ENCODE measurements at places on chromosomes 16 and 17.

- no peak for DNase-seq
These were observed 20.8 kb downstream of the IFT140 start for GRCh38 chr16:1590930-1591705.

DNA sequence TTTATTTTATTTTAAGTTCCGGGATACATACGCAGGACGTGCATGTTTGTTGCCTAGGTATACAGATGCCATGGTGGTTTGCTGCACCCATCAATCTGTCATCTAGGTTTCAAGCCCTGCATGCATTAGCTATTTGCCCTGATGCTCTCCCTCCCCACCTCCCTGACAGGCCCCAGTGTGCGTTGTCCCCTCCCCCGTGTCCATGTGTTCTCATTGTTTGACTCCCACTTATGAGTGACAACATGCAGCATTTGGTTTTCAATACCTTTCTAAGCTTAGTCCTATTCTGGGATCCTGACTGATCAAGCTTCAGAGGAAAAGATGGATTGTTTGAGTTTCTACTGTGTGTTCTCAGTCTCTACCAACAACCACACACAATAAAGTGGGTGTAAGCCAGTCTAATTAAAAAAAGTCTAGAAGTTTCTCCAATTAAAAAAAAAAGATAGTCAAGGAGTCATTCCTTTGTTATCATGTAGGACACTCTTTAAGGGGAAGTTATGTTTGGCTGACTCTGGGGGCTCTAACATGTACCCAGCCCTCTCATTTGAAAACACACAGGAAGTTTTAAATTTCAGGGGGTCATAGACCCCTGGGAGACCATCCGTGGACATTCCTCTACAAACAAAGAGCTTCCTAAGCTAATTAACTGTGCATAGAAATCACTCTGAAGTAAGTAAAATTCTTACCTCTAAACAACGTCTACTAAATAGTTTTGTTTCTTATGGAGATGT lies 66.3 kb upstream of the ADAMTS18 start:
- DNase-seq = no peak

DNA sequence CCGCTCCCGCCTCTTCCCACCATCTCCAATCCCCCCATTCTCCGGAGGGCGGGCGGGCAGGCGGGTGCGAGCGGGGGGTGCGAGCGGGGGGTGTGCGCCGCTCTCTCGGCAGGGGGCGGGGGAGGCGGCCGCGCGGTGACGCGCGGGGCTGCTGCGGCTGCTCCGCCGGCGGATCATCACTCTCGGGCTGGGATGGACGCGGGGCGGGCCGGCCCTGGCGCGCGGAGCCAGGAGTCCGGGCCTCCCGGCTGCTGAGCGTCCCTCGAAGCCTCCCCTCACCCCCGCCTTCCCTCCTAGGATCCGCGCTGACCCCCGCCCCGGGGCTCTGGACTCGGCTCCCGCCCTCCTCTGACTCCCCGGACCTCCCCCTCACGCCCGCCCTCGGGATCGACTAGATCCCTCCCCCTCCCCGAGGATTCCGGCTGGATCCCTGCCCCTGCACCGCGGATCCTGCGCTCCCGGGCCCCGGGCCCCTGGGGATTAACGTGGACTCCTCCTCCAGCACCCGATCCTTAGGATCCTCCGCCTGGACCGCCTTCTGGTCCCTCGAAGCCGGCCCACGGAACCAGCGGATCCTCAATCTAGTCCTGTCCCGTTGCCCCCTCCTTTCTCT lies 946 bp upstream of the TMEM256 start:
- DNase-seq = no peak

DNA sequence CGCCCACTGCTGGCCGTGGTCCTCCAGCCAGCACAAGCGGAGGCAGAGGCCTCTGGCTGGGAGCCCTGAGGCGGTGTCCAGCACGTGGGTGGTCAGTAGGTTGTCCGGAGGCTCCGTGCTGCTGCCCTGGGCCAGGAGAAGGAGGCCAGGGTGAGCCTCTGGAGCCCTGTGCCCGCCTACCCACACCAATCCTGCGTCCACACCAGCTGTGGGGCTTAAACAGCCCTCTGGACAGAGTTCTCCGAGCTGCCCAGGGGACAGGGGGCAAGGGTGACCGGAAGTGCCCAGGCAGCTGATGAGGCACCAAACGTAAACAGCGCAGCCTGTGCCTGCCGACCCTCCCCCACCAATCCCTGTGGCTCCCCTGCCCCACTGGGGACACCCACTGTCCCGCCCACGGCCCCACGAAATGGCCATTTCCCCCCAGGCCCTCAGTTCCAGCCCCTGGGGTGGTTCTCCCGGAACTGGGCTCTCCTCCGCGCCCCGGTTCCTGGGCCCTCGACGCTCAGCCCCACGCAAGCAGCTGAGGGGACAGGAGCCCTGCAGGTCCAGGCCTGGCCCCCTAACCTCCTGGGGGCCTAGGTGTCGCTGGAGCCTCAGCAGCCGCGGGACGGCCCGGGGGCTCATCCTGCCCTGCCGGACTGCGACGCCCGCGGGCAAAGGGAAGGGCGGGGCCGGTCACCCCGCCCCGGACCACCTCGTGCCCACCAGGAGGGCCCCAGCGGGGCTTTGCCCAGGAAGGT lies 27.9 kb upstream of the DBNDD1 start:
- no peak for DNase-seq

GRCh38 chr16:54690710-54691109 lies 240.0 kb upstream of the IRX5 start:
- DNase-seq = no peak

DNA sequence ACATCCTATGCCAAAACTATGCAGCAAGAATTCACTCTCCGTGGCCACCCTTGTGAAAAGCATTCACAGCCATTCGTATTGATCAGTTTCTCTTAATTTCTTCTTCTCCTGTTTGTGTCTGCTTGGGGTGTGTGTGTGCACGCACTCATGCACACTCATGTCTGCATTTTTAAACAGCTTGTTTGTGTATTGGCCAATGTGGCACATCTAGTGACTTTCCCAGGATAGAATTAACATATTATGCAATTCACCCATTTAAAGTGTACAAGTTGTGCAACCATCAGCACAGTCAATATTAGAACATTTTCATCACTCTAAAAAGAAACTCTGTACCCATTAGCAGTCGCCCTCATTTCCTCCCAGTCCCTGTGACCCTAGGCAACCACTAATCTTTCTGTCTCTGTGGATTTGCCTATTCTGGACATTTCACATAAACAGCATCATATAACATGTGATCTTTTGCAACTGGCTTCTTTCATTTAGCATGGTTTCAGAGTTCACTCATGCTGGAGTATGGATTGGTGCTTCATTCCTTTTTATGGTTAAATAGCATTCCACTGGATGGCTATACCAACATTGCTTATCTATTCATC lies 20.1 kb downstream of the IRX3 start:
- peak; percentile 37 for DNase-seq

DNA sequence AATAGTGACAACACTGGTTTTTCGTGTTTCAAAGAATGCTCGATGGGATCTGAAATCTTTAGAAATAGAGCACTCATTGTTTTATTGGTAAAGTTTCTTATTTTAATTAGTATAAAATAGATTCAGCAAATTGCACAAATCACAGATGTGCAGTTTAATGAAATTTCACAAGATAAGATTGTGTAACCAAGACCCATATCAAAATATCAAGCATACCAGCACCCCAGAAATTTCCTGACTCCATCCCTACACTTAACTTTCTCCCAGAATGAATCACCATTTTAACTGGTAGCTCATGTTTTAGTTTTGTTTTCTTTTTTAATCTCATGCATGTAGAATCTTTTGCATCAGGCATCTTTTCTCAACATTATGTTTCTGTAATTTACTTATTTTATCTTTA lies 185.9 kb downstream of the KCNJ2 start:
- no peak for DNase-seq

DNA sequence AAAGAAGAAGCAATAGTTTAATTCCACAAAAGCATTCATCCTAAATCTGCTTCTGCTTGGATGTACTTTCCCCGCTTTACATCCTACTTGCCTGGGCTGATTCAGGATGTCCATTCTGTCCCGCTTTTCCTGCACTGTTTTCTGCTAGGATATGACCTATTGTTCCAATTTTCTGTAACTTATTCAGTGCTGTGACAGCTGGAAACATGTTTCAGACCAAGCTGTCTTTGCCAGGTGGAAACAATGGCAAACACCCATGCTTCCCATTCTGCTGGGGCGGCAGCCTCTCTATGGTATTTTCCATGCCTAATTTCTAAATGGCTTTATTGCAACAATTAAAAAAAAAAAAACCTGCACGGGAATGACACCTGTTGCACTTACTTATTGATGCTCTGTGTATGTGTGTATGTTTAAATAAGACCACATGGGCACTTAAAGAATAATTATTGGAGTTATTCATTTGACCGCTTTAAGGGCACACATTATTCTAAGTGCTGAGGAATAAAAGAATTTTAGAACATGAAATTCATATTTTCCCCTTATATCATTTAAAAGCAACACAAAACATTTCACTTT lies 21.0 kb downstream of the COQ7 start:
- no peak for DNase-seq

- no peak for DNase-seq
These were observed 34.9 kb downstream of the CHD9 start for GRCh38 chr16:53089434-53090285.
